ENCODE measurements at places on chromosomes 13 and 19.

DNA sequence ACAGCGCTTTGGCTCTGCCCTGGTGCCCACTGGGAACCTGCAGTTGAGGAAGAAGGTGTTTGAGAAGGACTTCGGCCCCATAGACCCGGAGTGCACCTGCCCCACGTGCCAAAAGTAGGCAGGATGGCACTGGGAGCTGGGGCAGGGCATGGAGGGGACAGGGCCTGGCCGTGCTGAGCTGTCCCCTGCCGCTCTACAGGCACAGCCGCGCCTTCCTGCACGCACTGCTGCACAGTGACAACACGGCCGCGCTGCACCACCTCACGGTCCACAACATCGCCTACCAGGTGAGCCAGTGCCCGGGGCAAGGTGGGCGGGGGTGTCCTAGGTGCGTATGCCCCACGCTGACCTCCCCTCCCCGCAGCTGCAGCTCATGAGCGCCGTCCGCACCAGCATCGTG is 5.1 kb upstream of the DNM2 start:
- no peak for DNase-seq

GRCh38 chr19:18633321-18633720 is 3.5 kb upstream of the KLHL26 start:
- DNase-seq, result no peak

DNA sequence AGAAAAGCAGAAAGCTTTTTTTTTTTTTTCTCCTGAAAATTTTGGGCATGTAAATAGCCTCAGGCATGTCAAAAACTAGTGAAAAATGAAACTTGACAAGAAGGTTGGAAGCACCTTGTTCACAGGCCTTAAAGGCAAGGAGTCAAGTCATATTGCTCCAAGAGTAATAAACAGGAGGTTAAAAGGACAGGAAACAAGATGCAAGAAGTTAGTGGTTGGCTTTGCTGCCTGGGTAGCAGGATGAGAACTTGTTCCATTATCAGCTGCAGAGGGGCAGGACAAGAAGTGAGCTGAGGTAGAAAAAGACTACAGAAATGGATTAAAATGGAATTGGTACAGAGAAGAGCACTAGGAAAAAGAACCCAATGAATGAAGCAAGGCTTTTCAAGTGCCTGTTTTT is 242.6 kb downstream of the DCT start:
- peak; percentile 4 for DNase-seq

GRCh38 chr13:44302940-44303575 is 70.6 kb upstream of the SERP2 start:
- no peak for DNase-seq

DNA sequence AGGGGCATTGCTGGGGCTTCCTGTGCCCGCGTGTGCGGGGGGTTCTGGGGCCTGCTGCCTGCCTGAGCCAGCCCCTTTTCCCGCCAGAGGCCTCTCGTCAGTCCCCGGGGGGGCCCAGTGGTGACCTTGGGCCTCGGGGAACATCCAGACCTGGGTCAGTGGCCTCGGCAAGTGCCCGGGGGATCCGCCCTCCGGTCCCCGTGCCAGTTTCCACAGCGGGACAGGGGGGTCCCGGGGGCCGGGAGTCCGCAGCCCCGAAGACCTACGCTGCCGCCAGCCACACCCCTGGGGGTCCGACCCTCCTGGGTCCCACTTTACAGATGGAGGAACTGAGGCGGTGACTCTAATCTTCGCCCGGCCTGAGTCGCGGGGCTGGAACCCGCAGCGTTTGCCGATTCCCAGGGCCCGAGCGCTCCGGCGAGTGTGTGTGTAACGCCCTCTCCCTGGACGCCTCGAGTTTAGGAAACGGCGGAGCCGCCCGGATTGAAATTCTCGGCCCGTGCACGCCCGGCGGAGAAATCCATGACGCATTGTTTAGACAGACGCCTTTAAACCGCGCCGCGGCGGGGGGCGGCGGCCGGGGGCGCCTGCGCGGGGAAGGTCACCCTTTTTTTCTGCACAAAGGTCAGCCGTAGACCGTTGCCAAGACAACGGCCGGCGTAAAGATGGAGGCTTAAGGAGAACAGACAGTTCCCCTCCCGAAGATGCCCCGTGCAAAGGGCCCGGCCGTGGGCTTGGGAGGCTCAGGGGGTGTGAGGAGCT is 39.3 kb downstream of the EFNA2 start:
- DNase-seq, result no peak

GRCh38 chr13:108595436-108596274 is 33.8 kb upstream of the MYO16 start:
- DNase-seq, result no peak

DNA sequence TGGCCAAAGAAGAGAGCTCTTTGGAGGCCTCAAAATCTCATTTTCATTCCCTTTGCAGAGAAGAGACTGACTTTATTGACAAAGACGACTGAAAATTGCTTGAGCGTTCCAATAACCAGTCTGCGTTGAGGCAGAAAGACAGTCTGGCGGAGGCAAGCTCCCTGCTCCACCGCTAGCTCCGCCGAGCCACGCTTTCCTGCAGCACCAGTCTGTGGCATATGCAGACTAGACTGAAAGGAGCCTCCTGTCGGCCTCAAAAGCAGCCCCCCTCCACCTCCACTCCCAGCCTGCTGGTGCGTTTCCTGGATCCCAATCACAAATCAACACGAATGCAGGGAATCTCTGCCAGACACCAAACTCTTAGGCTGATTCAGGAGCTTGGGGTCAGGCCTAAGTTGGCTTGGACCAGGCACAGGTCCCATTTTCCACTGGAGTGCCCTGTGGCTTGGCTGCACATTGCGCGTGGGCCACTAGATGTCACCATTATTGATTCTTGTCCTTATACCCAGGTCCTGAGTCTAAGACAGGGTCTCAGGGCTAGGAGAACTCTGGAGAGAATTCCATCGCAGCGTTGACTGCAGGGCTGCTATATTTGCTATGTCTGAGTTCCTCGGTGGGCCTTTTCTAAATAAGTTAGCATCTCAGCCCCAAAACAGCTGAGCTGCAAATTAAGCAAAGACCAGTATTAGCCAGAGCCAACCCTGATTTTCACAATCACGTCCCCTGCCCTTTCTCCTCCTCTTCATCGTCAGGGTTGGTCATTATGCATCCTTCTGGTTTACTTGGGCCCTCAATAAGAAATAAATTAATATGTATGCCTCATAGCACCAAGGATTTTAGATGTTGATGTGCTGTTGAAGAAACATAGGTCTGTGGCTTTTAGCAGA is 5.2 kb upstream of the ZNF507 start:
- DNase-seq, result peak; percentile 47

- DNase-seq, result no peak
Measured at GRCh38 chr19:4305257-4305612, 837 bp downstream of the FSD1 start.

DNA sequence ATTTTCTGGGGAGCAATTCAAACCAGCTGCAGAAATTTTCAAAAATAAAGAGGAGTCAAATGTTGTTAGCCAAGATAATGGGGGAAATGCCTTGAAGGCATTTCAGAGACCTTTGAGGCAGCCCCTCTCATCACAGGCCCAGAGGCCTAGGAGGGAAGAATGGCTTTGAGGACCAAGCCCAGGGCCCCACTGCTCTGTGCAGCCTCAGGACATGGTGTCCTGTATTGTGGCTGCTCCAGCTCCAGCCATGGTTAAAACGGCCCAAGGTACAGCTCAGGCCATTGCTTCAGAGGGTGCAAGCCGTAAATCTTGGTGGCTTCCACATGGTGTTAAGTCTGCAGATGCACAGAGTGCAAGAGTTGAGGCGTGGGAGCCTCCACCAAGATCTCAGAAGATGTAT is 32.1 kb downstream of the NEK5 start:
- no peak for DNase-seq

GRCh38 chr19:2039959-2040646 is 10.9 kb downstream of the MKNK2 start:
- no peak for DNase-seq

DNA sequence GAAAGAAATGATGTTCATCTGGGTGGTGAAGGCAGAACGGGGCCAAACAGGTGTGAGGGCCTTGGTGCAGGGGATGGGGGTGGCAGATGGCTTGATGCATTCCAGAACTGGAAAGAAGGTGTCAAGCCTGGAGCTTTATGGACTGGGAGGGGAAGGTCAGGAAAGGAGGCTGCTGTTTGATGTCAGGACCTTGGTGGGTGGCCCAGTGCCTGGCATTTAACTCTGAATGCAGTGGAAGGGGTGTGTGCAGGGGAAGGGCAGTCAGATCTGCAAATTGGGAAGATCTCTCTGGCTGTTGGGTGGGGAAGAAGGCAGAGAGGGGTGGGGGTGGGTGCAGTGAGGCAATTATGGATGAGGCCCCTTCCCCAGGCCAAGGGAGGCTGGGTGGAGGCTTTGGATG is 11.7 kb downstream of the KCTD15 start:
- no peak for DNase-seq

GRCh38 chr19:3547301-3547731 is 8.3 kb downstream of the TEKTIP1 start:
- no peak for DNase-seq

DNA sequence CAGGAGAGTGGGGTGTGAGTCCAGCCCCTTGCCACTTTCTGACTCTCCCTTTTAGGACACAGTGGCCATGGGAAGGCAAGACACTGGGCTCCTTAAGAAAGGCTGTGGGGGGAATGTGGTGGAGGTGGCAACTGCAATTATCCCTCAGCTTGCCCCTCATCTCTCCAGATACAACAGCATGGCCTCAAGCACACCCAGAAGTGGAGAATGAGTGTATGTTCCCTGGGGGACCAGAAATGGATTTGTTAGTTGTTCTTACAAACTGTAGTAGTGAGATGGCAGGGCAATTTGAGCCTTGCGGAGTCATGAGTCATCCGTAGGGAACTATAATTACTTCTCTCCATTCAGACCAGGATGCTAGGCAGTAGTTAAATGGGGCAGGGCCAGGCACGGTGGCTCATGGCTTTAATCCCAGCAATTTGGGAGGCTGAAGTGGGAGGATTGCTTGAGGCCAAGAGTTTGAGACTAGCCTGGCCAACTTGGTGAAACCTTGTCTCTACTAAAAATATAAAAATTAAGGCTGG is 25.6 kb upstream of the CXCL17 start:
- no peak for DNase-seq

- no peak for DNase-seq
Measured at GRCh38 chr13:47794963-47795362, 206.1 kb downstream of the SUCLA2 start.

DNA sequence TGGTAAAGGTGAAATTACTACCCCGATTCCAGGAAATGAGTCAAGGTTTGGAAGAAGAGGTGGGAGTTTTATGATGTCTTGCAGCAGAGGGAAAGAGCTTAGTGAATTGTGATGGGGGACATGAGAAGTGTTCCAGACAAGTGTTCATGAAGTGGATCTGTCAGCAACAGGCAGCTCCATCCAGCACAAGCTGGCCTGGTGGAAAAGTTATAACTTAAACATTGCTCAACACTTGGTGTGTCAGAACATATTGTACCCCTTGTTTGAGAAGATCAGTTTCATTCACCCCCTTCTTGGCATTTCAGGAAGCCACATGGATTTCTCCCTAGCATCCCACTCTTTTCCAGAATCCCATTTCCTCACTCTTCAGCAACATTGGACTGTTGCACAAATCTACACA is 222.0 kb downstream of the B3GLCT start:
- DNase-seq, result no peak

- no peak for DNase-seq
Measured at GRCh38 chr19:34274827-34275625, 20.7 kb downstream of the GARRE1 start.

DNA sequence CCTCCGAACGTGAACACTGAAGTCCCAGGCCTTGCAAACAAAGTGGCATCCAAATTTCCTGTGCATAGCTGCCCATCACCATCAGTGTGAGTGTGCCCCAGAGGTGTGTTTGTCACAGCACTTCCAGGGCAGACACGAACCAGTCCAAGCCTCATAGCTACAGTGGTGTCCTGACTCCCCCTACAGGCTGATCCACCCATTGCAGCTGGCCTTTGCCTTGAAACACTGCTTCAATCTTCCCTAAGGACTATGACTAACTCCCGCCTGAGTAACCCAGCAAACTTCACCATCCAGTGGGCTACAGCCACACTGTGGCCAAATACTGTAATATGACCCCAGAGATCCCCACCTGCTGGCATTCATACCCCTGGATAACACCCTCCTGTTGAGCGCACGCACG is 3.9 kb downstream of the ZNF266 start:
- peak; percentile 30 for DNase-seq

DNA sequence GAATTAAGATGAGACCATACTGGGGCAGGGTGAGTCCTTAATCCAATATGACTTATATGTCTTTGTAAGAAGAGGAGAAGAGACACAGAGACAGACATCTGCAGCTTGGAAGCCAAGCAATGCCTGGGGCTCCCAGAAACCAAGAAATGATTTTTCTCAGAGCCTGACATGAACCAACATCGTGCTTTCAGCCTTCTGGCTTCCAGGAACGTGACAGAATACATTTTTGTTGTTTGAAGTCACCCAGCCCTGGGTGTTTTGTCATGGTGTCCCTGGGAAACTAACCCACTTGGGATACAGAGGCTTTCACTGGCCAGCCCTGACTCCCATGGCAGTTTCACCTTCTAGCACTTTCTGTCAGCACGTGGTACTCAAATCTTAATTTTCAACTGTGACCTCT is 95.3 kb upstream of the SLC10A2 start:
- DNase-seq, result no peak

DNA sequence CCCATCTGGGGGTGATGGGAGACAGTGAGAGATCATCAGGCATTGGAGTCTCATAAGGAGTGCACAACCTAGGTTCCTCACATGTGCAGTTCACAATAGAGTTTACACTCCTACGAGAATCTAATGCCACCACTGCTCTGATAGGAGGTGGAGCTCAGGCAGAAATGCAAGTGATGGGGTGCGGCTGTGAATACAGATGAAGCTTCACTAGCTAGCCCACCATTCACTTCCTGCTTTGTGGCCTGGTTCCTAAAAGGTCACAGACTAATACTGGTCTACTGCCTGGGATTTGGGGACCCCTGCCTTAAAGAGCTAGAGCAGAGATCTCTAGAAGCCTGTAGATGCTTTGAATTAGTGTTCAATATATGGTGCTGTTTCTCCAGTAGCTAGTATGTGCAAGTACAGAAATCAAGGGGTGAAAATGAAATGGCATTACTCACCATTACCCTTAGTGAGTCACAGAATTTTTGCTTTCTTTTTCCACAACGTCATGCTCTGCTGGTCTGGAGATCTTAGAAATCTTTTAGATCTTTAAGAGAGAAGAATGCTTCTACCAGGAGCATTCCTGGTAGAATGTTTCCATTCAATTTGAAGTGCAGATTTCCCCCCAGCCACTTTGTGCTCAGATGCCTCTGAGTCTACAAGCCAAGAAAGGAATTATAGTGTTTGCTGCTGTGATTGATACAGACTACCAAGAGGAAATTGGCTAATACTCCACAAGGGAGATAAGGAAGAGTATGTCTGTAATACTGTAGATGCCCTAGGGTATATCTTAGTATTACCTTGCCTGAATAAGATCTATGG is 2301.2 kb downstream of the PCDH9 start:
- no peak for DNase-seq

DNA sequence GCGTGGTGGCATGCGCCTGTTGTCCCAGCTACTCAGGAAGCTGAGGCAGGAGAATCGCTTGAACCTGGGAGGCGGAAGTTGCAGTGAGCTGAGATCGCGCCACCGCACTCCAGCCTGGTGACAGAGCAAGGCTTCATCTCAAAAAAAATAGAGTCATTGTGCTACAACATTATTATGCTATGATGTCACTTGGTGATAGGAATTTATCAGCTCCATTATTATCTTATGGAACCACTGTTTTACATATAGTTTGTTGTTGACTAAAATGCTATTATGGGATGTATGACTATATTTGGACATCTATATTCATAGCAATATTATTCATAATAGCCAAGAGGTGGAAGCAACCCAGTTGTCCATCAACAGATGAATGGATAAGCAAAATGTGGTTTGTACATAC is 26.4 kb upstream of the SLC7A1 start:
- DNase-seq, result no peak

All from CD4-positive, alpha-beta T cell treated with Interleukin-4 for 1 hour (primary cell).